ENCODE measurements at places on chromosomes 2 and 18. TPM values are rescaled to one million over a fixed set of nuclear protein-coding genes. Genes with fewer than 3 reads are reported as not detected.

DNA sequence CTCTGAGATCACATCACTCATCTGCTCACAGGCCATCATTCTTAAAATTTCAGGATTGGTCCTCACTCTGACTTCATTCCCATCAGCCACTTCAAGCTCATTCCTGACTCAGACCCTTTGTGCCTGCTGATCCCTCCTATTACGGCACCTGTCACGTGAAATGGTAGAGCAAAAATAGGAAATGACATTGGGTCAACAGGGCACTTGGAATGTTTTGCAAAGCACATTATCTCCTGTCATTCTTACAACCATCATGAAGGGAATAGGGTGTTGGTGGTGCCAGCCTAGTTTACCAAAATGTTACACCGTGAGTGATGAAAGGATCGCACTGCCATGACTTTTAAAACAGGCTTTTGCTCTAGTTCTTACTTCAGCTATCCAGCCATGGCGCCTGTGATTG is 61.1 kb downstream of the EIF5B start:
- H3K36me3 ChIP-seq: peaks cover 77% of the 10 kb centered on the region
- H3K27ac ChIP-seq: no peak overlapping the region
- H3K27me3 ChIP-seq: no peaks in the 10 kb centered on the region
- no peak overlapping the region for H3K4me3 ChIP-seq
- H3K4me1 ChIP-seq: peaks cover 7% of the 10 kb centered on the region

GRCh38 chr18:2932247-2933181 is 80.4 kb downstream of the LPIN2 start:
- no peaks in the 10 kb centered on the region for H3K27me3 ChIP-seq
- H3K36me3 ChIP-seq: peaks cover under 1% of the 10 kb centered on the region
- no peaks in the 10 kb centered on the region for H3K4me1 ChIP-seq
- DNase-seq: peak; percentile 87
- no peak overlapping the region for H3K27ac ChIP-seq

FLACC1 gene
- 5.9 TPM for total RNA-seq

EDAR gene
- 0.04 TPM for total RNA-seq

DNA sequence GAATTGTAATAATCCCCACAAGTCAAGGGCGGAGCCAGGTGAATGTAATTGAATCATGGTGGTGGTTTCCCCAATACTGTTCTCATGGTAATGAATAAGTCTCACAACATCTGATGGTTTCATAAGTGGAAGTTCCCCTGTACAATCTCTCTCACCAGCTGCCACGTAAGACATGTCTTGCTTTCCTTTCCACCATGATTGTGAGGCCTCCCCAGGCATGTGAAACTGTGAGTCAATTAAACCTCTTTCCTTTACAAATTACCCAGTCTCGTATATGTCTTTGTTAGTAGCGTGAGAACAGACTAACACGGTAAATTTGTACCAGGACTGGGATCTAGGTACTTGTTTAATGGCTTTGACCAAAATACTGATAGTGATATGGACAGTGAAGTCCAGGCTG is 744.3 kb upstream of the REG3G start:
- no peaks in the 10 kb centered on the region for H3K27me3 ChIP-seq
- H3K4me1 ChIP-seq: no peaks in the 10 kb centered on the region
- H3K27ac ChIP-seq: no peak overlapping the region
- DNase-seq: no peak

DNA sequence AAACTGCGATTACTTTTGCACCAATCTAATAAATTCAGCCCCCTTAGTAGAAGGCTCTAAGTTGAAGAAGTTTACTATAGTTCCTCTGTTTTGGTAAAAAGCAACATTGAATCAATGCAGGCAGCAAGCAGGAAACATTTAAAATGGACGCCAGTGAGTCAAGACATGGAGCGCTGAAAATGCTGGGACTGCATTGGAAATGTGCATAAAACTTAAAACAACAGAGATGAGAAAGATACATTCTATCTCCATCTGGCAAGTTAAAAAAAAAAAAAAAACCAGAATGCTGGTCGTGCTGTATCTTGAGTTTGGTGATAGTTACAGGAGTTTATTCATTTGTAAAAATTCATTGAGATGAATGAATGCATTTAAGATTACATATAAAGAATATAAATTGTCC is 117.0 kb upstream of the TWIST2 start:
- no peak for DNase-seq
- H3K27ac ChIP-seq: no peak overlapping the region
- H3K4me3 ChIP-seq: no peak overlapping the region
- no peaks in the 10 kb centered on the region for H3K36me3 ChIP-seq

- no peak overlapping the region for H3K27ac ChIP-seq
- no peaks in the 10 kb centered on the region for H3K4me1 ChIP-seq
- no peak overlapping the region for H3K4me3 ChIP-seq
- no peaks in the 10 kb centered on the region for H3K36me3 ChIP-seq
Observed at GRCh38 chr2:203983064-203983715, 46.6 kb downstream of the ICOS start.

GRCh38 chr18:56903686-56904085 is 243.2 kb upstream of the BOD1L2 start:
- H3K36me3 ChIP-seq: no peaks in the 10 kb centered on the region
- no peaks in the 10 kb centered on the region for H3K27me3 ChIP-seq
- peaks cover 8% of the 10 kb centered on the region for H3K4me1 ChIP-seq
- no peak for DNase-seq

DNA sequence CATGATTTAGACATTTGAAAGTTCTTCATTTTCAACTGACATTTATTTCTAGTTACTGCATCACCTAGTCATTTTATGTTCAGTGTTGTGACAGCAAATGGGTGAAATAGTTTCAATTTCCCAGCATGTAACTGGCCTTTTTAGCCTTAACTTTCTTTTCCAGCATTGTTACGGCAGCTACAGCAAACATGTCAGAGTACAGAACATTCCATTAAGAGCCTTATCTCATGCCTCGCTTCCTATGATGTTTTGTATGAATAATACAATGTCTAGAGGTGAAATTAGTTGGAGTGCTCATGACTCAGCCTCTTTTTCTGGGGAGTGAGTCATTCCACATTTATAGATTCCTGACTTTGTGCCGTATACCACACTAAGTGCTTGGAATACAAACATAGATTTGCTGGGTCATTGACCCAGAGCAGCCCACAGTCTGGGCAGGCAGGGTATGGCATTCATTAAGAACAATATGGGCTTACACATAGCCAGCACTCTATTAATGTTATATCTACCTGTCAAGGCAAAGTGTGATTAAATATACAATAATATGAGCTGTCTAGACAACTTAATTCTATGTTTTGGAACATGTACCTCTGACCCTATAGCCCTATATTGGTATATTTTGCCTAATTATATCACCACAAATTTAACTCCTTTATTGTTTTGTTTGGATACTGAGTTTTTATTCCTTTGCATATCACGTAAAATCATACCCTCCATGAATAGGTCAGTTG is 72.2 kb downstream of the MAP2 start:
- H3K27me3 ChIP-seq: no peaks in the 10 kb centered on the region
- H3K36me3 ChIP-seq: no peaks in the 10 kb centered on the region
- H3K27ac ChIP-seq: peak overlapping the region; percentile 66
- DNase-seq: peak; percentile 98
- peaks cover 26% of the 10 kb centered on the region for H3K4me1 ChIP-seq

CCDC93 gene
- total RNA-seq: 14.0 TPM

EGR4 gene
- total RNA-seq: not detected

GAL3ST2 gene
- total RNA-seq: not detected

GRCh38 chr2:101469863-101470262 is 5.0 kb downstream of the RFX8 start:
- peaks cover 16% of the 10 kb centered on the region for H3K4me1 ChIP-seq
- H3K27me3 ChIP-seq: no peaks in the 10 kb centered on the region
- no peak overlapping the region for H3K27ac ChIP-seq
- no peak overlapping the region for H3K4me3 ChIP-seq
- no peaks in the 10 kb centered on the region for H3K36me3 ChIP-seq
- no peak for DNase-seq

BBS5 gene
- total RNA-seq: 3.3 TPM

DNA sequence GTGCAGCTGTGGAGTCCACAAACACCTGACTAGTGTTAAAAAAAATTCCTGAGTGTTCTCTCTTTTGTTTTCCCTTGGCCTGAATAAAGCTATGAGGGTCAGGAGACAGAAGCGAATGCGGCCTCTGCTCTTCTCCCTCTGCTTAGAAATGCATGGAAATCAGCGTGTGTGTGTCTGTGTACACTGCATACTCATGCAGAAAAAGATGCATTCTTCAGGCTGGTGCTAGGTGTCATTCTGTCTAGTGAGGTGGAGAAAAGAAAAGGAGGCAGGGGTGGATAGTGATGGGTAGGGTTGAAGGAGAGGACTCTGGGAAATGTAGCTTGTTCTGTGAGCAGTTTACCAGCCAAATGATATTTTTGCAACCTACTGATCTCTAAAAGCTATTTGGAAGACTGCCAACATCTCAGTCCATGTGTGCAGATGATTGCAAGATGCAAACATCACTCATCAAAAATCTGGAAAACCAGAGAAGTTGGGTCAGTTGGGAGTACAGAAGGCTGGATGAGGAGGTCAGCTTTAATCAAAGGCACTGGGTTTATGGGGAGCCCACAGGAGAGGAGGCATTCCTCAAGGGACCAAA is 177.7 kb downstream of the INSIG2 start:
- 0 out of 2 replicates have a peak, but pooled peaks cover 4% of the 10 kb centered on the region for H3K4me1 ChIP-seq
- H3K36me3 ChIP-seq: no peaks in the 10 kb centered on the region
- H3K27me3 ChIP-seq: no peaks in the 10 kb centered on the region
- H3K4me3 ChIP-seq: no peak overlapping the region

GRCh38 chr2:110867078-110867477 is 134.7 kb downstream of the ACOXL start:
- no peaks in the 10 kb centered on the region for H3K36me3 ChIP-seq
- DNase-seq: no peak
- no peak overlapping the region for H3K4me3 ChIP-seq
- no peaks in the 10 kb centered on the region for H3K27me3 ChIP-seq

GRCh38 chr2:169961911-169962310 is 134.7 kb downstream of the UBR3 start:
- no peaks in the 10 kb centered on the region for H3K27me3 ChIP-seq
- H3K4me3 ChIP-seq: no peak overlapping the region
- H3K27ac ChIP-seq: no peak overlapping the region
- DNase-seq: no peak

TMEM17 gene
- total RNA-seq: 2.9 TPM

GRCh38 chr18:51051105-51051712 is 21.2 kb downstream of the SMAD4 start:
- H3K4me1 ChIP-seq: no peaks in the 10 kb centered on the region
- H3K4me3 ChIP-seq: no peak overlapping the region
- no peak overlapping the region for H3K27ac ChIP-seq
- H3K36me3 ChIP-seq: no peaks in the 10 kb centered on the region

- no peak overlapping the region for H3K4me3 ChIP-seq
- peak overlapping the region; percentile 98 for H3K27ac ChIP-seq
- no peaks in the 10 kb centered on the region for H3K36me3 ChIP-seq
- DNase-seq: peak; percentile 48
Observed at GRCh38 chr2:43071599-43072550, 154.5 kb downstream of the ZFP36L2 start.

- H3K27me3 ChIP-seq: peaks cover 38% of the 10 kb centered on the region
- no peaks in the 10 kb centered on the region for H3K36me3 ChIP-seq
- H3K4me1 ChIP-seq: no peaks in the 10 kb centered on the region
- no peak overlapping the region for H3K27ac ChIP-seq
Observed at GRCh38 chr2:239594772-239595608, 194.2 kb upstream of the HDAC4 start.

DNA sequence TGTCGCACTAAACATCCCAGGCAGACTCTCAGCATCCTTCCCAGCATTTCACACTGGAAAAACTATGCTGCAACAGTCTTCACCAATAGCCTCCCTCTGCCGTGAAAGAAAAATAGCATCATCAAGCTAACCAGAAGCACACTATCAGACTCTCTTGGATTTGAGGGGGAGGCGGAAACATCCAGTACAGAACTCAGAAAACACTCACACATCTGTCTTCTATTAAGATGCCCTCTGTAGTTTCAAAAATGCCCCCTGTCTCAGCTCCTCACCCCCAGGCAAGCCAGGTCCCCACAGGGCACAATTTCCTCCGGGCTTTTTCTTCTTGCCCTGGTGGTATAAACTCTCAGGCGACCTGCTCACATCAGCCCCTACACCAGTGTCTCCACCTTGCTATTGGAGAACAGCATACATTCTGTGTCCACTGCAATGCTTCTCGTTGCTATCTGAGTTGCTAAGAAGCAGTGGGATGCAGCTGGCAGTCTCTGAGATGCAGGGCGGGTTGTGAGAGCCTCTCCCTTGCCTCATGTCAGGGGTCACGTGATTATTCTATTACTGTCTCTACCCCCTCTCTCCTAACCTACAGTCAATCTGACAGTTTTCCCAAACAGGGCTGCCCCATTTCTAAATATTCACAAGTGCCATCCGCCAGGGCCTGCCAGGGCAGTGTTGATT is 189.9 kb downstream of the INO80D start:
- no peak overlapping the region for H3K27ac ChIP-seq
- H3K4me3 ChIP-seq: no peak overlapping the region
- DNase-seq: no peak
- H3K36me3 ChIP-seq: no peaks in the 10 kb centered on the region
- H3K27me3 ChIP-seq: peaks cover 21% of the 10 kb centered on the region

SP140L gene
- total RNA-seq: 2.8 TPM

NGEF gene
- total RNA-seq: 71.3 TPM

VWA3B gene
- not detected for total RNA-seq

DNA sequence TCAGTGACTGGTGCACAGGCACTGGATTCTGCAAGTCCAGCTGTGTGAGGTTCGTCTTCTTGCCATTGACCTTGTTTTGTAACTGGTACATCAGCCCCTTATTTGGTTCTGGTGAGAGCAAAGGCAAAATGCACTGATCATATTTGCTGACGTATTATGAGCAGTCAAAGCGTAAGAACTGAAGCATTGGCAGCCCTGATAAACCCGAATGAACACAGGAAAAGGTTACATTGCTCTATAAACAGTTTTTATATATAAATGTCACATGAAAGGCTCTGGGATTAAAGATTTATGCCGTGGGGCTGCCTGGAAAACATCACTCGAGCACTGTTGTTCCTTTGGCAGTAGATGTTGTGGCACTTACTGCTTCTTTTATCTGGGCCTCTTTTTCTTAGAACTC is 167.9 kb downstream of the IRS1 start:
- H3K27me3 ChIP-seq: no peaks in the 10 kb centered on the region
- no peaks in the 10 kb centered on the region for H3K36me3 ChIP-seq
- H3K4me1 ChIP-seq: no peaks in the 10 kb centered on the region
- H3K27ac ChIP-seq: no peak overlapping the region

DNA sequence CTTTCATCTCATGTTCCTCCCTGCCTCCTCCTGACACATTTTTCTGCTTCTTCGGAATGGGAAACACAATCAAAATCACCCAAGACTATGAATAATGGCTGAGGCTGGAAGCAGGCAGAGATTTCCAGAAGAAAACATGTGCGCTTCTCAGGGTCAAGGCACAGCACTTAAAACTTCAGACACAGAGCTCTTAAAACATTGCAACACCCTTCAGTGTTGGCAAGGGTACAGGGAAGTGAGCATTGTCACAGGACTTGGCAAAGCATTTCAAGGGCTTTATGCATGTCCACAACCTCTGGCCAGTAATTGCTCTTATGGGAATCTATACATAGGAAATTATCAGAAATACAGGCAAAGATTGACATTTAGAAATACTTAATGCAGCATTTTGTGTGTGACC is 477.6 kb upstream of the KLHL29 start:
- H3K27ac ChIP-seq: no peak overlapping the region
- H3K27me3 ChIP-seq: no peaks in the 10 kb centered on the region
- H3K4me3 ChIP-seq: no peak overlapping the region
- DNase-seq: no peak

- H3K27me3 ChIP-seq: no peaks in the 10 kb centered on the region
- H3K27ac ChIP-seq: no peak overlapping the region
- peak overlapping the region; percentile 91 for H3K4me3 ChIP-seq
- H3K36me3 ChIP-seq: peaks cover 3% of the 10 kb centered on the region
- peaks cover 19% of the 10 kb centered on the region for H3K4me1 ChIP-seq
Observed at GRCh38 chr18:24016643-24017042, 2.1 kb downstream of the TTC39C start.

GRCh38 chr2:8138923-8139667 is 542.8 kb upstream of the ID2 start:
- DNase-seq: no peak
- no peak overlapping the region for H3K4me3 ChIP-seq
